ENCODE measurements at places on chromosomes 1 and 21. TPM values are rescaled to one million over a fixed set of nuclear protein-coding genes. Genes with fewer than 3 reads are reported as not detected.

GRCh38 chr1:59429656-59430055, 132.8 kb downstream of the FGGY start:
- no peak overlapping the region for H3K4me3 ChIP-seq
- H3K36me3 ChIP-seq: no peaks in the 10 kb centered on the region
- H3K27ac ChIP-seq: peak overlapping the region; percentile 29
- peak; percentile 41 for DNase-seq
- H3K4me1 ChIP-seq: peaks cover 29% of the 10 kb centered on the region
- H3K27me3 ChIP-seq: no peaks in the 10 kb centered on the region

DNA sequence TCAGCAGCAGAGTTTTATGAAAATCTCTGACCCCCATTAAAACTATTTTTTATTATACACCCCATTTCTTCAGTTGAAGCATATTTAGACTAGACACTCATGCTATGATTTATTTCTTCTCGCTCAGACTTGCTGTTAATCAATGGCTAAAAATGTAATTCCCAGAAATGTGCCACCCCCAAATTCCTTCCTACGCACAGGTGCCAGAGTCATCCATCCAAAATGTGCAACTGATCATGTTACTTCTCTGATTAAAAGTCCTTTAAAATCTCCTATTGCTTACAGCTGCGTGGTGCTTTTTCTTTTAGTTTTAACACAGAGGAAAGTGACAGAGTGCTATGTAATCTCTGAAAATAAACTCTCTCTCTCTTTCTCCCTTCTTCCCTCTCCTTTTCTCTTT, 954.4 kb downstream of the NCAM2 start:
- H3K36me3 ChIP-seq: no peaks in the 10 kb centered on the region
- H3K4me3 ChIP-seq: no peak overlapping the region
- H3K4me1 ChIP-seq: no peaks in the 10 kb centered on the region
- no peaks in the 10 kb centered on the region for H3K27me3 ChIP-seq
- peak; percentile 7 for DNase-seq

The TNNI3K gene
- 1.2 TPM for polyA plus RNA-seq

The USP16 gene
- polyA plus RNA-seq: 40.6 TPM

- peaks cover 3% of the 10 kb centered on the region for H3K27me3 ChIP-seq
- peak overlapping the region; percentile 95 for H3K4me3 ChIP-seq
- H3K27ac ChIP-seq: peak overlapping the region; percentile 91
- peaks cover 22% of the 10 kb centered on the region for H3K36me3 ChIP-seq
- DNase-seq: peak; percentile 70
These were observed 624 bp downstream of the SLC41A1 start for GRCh38 chr1:205812271-205812877.

The CAPN9 gene
- polyA plus RNA-seq: 0.94 TPM

DNA sequence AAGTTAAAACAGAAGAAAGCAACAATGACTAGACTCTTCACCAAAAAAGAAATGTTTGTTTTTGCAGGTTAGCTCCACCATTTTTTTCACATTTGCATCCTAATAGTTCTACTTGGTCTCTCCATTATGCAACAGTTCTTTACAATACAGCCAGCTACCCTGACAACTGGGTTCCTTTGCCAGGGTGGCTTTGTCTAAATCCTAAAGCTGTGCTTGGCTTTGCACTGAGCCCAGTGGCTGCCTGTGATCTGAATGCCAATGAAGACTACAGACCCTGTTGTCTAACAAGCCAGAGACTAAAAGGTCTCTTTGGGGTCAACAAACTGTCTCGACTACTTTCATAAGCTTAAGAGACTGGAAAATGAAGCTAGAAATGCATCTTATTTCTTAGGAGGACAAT, 112.0 kb downstream of the AKT3 start:
- no peak overlapping the region for H3K4me3 ChIP-seq
- DNase-seq: peak; percentile 35
- H3K4me1 ChIP-seq: no peaks in the 10 kb centered on the region
- H3K27ac ChIP-seq: no peak overlapping the region
- H3K27me3 ChIP-seq: no peaks in the 10 kb centered on the region
